GM04504 (cell line): ENCODE measurements at places on chromosomes 7 and 10.

- no peak for DNase-seq
These were observed 45.2 kb downstream of the KIAA1217 start for GRCh38 chr10:24254180-24254579.

DNA sequence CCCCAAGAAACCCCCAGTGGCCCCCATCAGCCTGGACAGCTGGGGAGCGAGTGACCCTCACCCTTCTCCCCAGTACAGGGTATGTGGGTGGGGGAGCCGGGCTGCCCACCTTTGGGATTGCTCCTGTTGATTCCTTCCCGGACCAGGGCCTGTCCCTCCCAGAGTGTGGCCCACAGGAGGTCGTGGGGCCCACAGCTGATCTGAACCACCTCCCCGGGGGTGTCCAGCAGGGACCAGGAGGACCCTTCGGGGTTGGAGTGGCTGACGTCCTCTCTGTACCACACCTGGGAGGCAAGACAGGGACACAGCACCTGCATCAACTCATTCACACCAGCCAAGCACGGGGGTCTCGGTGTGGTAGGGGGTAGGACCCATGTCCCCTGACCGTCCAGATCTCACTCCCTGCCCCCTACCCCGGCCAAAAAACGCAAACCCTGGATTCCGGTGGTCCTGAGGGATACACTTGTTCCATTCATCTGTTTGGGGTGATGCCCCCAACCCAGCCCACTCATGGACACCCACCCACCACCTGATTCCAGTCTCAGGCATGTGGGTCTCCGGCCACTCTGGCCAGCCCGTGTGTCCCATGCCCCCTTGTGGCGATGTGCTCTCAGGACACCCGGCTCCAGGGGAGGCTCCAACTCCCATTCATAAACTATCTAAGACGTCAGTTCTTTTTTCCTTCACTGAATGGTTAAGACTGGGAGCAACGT, 10.9 kb downstream of the TECPR1 start:
- DNase-seq: no peak

- no peak for DNase-seq
These were observed 71.8 kb downstream of the AASS start for GRCh38 chr7:122072272-122072671.

DNA sequence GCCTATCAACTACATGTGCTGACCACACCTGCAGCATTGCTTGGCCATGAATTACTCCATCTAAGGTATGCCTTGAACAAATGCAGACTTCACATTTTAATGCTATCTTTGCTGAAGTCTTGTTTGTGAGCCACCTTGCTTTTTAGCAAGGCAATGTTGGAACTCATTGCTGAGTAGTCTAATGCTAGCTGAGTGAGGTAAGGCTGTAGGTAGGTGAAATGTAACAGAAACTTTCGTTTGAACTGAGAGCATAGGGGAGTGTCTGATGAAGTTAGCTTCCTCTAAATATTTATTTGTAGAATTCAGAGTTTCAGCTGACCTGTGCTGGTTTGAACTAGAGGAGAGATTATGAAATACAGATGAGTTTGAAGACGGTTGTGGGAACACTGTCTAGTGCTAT, 238.5 kb downstream of the SEMA3A start:
- no peak for DNase-seq

DNA sequence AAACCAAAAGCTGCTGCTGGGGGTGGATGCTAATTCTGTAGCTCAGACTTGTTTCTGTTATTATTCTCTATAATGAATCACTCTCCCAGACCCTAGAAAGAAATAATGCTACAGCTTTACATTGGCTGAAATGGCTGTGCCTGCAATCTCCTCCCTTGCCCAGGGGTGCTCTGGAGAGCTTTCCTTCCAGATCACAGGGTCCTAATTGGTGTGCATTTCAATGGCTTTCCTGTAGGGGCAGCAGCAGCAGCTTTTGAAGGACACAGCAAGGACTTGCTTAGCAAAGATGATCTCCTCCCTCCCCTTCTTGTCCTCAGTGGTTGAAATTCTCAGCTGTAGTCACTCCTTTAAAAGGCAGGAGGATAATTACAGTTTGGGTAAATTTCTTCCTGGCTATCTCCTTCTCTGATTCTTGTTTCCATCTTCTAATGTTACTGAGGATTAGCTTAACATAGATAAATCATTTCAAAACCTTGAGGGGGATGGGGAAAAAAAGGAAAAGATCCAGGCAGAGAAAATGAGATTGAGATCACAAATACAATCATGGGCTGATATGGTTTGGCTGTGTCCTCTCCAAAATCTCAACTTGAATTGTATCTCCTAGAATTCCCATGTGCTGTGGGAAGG, 120.2 kb upstream of the CTTNBP2 start:
- no peak for DNase-seq

GRCh38 chr7:1505731-1506550, 1.8 kb upstream of the INTS1 start:
- no peak for DNase-seq

DNA sequence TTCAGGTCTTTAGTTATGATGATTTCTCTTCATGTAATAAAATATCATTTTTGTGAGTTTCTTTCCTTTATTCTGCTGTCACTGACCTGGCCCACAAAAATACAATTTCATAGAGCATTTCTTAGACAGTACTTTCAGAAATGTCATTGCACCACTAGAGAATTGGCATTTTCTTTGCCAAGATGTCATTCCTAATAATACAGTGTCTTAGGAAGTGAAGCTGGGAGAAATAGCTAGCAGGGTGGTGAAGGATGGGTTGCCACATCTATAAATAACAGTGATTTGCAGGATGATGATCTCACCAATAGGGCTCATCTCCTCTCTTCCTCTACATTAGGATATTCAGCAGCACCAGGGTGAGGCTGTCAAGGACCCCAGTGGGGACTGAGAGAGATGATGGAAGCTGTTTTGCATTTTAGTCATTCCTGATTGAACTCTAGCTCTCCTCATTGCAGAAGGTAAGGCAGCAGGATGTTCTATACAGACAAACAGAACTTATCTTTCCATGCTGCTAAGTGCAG, 452.1 kb downstream of the NXPH1 start:
- DNase-seq: no peak

DNA sequence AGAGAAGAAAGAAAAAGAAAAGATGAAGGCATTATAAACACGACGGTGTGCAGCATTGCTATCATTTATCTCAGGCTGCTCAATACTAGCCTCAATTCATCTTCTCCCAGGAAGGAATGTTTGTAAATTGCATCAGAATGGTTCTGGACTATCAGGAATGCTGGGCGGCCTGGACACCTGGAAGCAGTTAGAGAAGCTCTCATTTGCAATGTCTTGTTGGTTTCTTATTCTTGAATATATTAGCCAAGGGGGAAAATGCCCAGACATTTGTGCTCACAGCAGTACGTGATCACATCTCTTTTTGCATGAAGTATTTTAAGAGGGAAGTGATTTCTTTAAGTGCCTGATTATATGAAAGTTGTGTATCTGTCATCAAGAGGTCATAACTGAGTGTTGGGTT, 85.6 kb upstream of the IMMP2L start:
- DNase-seq: peak; percentile 36

DNA sequence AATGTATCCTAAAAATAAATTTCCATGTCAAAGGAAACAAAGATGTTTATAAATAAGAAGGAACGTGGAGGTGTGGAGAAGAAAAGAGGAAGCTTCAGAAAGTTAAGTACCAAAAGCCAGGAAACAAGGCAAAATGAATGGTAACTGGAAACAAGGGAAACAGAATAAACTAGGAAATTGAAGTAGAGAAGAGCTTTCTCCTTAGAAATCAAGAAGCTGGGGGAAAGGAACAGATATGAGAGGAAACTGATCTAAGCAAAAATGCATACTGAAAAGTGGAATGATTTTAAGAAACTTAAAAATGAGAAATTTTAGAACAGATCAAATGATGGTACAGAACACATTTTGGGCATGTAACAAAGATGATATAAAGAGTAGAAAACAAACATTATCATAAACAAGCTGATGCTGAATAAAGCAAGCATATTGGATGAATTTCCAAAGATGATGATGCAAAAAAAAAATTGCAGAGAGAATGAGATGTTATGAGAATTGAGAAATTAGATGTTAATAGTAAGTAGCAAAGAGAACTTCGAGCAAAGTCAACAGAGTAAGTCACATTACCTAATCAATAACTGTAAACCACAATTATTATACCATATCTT, 1.9 kb downstream of the BRAF start:
- no peak for DNase-seq

- peak; percentile 81 for DNase-seq
These were observed 92.1 kb downstream of the CCDC71L start for GRCh38 chr7:106568680-106569499.

GRCh38 chr7:22179442-22179879, 177.5 kb downstream of the RAPGEF5 start:
- DNase-seq: no peak

GRCh38 chr10:11215471-11215870, 197.8 kb downstream of the CELF2 start:
- DNase-seq: no peak

GRCh38 chr7:100837099-100837836, 9.9 kb upstream of the EPHB4 start:
- DNase-seq: peak; percentile 82

DNA sequence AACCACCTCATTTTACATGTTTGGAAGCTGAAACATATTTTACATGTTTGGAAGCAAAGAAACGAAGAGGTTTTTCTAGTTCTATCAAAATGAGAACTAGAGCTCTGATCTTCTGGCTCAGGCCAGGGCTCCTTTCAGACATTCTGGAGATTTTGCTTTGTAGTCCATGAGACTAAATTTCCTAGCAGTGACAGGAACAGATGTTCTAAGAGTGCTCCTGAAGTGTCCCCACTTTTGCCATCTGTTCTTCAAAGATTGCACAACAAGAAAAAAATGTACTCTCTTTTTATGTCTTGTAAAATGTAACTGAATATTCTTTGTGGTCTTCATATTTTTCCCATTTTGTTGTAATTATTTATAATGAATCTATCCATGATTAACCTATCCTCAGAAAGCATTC, 196.4 kb upstream of the PCLO start:
- no peak for DNase-seq

- no peak for DNase-seq
These were observed 210.0 kb upstream of the LYZL1 start for GRCh38 chr10:29078919-29079318.

DNA sequence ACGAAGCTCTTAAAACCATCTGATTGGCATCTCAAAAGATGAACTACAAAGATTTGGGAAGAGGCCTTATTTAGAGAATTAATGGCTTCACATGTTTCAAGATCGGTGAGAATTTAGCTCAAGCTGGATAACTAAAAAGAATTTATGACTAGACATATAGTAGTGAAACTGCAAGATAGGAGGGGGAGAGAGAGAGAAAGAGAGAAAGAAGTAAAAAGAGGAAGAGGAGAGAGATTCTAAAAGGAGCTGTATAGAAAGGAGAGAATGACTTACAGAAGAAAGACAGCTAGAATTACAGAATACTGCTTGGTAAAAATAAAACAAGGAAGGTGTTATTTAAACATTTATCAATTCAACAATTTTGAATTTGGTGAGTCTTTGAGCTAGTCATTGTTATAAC, 592.3 kb downstream of the SH2D4B start:
- DNase-seq: no peak
